ENCODE measurements at places on chromosomes 7 and 10.

DNA sequence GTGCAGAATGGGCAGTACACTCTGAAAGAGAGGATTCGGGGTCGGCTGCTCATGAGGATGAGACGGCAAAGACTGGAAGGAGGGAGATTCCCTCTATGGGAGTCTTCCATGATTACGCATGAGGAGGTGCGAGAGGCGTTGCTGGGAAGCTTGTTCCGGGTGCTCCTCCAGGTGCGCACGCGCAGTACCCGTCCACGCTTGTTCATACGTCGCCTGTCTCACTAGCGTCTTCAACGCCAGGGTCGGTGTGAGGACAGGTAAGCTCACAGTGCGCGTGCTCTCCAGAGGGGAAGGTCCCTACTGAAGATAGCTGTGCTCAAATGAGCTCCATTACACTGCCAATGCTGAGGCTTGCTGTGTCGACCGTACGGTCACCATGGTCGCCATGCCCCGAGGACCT is 39.3 kb upstream of the BNIP3 start:
- DNase-seq: no peak

DNA sequence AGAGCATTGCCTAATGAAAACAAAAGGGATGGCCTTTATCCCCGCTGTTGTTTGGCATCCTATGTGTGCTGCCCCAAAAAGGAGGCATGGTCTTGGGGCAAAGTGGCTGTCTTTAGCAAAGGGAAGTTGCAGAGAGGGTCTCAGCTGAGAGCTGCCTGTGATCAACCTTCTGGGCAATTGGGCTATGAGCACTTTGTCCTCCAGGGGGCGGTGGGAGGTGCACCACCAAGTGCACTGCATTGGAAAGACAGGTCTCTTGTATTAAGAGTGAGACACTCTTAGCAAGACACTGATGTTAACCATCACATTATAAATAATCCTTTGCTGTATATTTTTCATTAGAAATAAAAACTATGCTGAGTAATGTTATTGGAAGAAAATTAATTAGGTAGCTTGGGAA is 314.8 kb downstream of the POM121L12 start:
- DNase-seq: no peak

DNA sequence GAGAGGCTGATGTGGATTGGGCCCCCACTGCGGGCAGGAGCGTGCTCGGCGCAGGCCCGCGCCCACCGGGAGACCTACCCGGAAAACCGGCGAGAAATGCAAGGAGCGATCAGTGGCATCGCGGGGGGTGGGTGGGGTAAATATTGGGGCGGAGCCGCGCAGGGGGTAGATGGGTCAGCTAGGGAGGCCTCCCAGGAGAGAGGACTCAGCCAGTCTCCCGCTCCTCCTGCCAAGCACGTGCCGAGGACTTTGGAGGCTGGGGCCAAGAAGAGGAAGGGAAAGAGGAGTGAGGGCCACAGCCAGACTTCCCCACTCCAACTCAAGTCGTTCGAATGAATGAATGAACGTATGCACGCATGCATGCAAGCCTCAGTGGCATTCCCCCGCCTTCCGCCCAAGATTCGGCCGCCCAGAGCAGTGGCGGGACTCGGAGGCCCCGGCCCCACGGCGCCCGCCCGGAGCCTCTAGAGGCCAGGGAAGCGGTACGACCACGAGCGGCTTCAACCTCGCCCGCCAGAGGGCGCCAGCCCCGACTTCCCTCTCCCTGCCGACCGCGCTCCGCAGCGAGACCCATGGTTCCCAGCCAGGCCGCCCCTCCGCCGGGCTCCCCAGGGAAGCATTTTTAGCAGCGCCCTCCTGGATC is 3.6 kb downstream of the NPM3 start:
- peak; percentile 44 for DNase-seq

GRCh38 chr7:55206235-55207029 is 158.7 kb upstream of the LANCL2 start:
- peak; percentile 31 for DNase-seq

- no peak for DNase-seq
Observed at GRCh38 chr10:122328676-122329075, 45.8 kb upstream of the PLEKHA1 start.

- DNase-seq: peak; percentile 72
Observed at GRCh38 chr7:16695621-16696237, 49.7 kb downstream of the BZW2 start.

Measured in AG10803 (cell line).